ENCODE measurements at places on chromosomes 6 and 20.

DNA sequence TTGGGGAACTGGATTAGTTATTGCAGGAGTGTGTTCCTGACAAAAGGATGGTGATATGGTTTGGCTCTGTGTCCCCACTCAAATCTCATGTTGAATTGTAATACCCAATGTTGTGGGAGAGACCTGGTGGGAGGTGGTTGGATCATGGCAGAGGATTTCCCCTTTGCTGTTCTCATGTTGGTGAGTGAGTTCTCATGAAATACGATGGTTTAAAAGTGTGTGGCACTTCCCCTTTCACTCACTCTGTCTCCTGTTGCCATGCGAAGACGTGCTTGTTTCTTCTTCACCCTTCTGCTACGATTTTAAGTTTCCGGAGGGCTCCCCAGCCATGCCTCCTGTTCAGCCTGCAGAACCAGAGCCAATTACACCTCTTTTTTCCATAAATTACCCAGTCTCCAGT, 16.2 kb upstream of the TREM1 start:
- DNase-seq: no peak

DNA sequence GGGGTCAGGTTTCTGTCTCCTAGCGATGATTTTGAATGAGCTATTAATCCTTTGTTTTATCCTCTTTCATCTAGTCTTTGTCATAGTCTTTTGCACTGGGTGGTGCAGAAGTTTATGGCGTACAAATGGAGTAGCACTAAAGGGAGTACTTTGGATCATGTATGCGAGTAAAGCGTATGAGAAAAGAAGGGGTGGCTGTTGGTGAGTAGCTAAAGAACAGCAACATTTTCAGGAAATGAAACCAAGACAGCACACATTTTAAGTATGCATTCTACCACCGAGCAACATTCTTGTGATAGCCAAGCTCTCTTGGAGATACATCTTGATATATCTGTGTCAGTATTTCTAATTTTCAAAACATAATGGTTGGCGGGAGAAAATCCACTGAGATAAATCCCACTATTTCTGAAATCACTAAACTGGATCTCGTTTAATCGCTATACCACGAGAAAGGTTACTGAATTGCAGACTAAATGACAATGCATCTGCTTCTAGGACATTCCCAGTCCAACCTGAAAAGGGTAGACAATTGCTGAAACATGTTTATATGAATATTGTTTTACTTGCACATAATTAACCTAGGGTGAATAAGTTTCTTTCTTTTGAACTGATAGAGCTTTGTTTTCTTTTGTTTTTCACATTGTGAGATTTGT, 196.1 kb downstream of the TRIM27 start:
- no peak for DNase-seq

DNA sequence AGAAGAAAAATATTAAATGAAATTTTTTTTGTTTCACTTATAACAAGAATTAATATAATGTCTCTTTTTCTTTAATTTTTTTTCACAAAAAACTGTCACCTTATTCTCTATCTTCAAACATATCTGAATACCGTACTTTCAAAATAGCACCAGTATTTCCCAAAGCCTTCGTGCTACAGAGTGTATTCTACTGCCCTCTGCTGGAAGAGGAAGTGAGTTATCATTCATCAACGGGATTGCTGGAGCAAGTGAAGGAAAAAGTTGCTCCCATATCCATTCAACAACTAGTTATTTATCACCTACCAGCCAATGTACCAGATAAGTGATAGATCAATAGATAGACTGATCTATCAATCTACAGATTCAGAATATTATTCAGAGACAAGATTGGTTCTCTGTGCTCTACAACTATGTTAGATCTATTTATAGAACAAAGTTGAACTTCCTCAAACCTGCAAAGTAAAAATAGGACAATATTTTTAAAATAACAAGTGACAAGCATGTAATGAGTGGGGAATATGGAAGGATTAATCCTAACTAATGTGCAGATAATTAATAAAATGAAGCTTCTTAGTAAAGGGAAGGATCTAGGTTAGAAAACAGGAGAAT, 26.7 kb upstream of the TFAP2B start:
- DNase-seq: peak; percentile 59

- DNase-seq: no peak
Measured at GRCh38 chr6:13216236-13217014, 111.9 kb downstream of the TBC1D7 start.

- DNase-seq: peak; percentile 76
Measured at GRCh38 chr20:62588458-62589149, 53.7 kb upstream of the SLCO4A1 start.

GRCh38 chr20:13174402-13174801, 46.7 kb upstream of the ISM1 start:
- no peak for DNase-seq

DNA sequence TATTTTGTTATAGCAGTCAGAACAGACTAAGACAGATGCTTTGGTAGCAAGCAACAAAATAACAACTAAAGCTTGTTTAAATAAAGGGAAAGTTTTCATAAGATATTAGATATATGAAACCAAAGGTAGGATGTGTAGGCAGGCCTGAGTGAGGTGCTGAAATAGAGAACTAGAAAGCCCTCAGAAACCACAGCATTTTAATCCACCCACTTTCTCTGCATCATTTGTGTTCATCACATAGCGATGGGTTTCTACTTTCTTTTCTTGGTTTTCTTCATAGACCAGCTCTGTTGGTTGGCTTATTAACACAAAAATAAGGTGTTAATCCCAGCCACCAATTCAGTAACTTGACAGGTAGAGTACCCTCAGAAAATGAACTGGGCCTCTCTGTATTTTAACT, 58.6 kb downstream of the RPS12 start:
- DNase-seq: no peak

DNA sequence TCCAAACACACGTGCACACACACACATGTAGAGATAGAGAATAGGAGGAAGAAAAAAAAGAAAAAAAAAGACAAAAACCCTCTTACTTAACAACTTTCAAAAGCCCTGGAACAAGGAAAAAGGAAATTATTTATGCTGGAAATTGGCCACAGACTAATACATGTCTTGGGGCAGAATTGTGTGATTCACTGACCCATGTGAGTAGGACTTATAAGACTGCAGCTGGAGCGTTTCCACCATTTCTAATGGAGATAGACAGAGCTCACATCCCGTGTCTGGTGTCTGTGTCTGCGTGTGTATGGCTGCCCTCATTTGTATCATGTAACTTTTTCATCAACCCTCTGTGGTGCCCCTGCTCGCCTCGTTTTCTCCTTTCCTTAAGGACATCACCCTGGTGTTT, 99.8 kb upstream of the PDE10A start:
- DNase-seq: no peak

- no peak for DNase-seq
Measured at GRCh38 chr6:20812776-20813175, 278.5 kb downstream of the CDKAL1 start.

DNA sequence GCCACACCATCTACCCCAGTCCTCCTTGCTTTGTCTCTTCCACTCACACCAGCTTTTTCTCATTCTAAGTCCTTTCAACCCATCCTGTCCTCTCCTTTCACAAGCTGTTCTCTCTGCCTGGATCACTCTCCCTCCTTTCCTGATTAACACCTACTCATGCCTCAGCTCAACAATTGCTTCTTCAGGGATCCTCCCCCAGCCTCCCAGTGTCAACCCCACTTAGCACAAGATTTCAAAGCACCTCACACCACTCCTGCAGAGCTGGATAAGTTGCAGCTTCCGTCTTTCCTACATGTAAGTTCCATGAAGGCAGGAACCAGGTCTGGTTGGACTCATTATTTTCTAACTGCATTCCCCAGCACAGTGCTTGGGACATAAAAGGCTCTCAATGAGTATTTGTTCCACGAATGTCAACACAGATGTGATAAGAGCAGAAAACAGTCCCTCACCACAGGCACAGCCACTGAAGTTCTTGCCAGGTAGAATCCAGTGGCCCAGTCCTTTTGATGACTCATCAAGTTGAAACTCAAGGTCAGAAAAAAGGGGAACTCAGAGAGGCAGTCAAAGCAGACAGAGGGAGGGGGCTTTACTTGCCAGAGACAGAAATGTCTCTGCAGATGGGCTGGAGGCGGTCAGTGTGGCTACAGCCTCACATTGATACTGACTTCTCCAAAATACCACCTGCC, 193.4 kb upstream of the PRDM1 start:
- DNase-seq: no peak

GRCh38 chr6:119720160-119720559, 370.6 kb upstream of the MAN1A1 start:
- DNase-seq: no peak

DNA sequence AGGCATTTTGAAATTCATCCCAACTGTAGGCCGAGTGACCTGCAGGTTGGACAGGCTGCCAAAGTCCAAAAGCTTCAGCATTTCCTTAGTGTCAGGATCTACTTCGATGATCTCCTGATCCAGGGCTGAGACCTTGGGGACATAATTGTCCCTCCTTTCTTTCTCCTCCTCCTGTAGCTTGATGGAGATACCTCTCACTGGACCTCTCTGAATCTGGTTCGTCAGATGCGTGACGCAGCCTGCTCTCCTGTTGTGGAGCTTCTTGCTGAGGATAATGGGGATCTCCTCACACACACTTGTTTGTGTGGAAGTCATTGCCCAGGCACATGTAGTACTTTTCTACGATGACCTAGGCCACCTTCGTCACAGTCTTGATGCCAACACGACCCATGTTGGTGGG, 1.5 kb upstream of the MAS1L start:
- DNase-seq: no peak

GRCh38 chr6:30591008-30591407, 19.8 kb downstream of the ABCF1 start:
- no peak for DNase-seq

GRCh38 chr6:95593025-95593424, 15.7 kb downstream of the MANEA start:
- peak; percentile 39 for DNase-seq

- DNase-seq: no peak
Measured at GRCh38 chr6:150589852-150590251, 9.8 kb upstream of the PLEKHG1 start.

GRCh38 chr20:50710492-50711063, 19.2 kb upstream of the RIPOR3 start:
- DNase-seq: no peak

DNA sequence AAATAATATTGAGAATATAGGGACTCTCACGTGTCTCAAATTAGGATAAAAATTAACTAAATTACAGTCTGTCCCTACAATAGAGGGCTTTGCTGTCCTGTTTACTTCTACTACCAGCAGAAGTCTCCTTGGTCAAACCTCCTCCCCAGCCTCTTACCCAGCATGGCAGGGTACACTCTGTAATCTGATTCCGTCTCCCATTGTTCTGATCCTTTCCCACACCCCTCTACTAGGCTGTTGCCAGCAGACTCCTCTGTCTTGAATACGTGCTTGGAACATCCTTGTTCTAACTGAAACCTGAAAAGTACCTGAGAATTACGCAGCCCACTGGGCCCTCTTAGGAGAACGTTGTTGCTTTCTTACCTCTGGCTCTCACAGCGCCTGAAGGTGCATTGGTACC, 112.2 kb upstream of the PREP start:
- no peak for DNase-seq

DNA sequence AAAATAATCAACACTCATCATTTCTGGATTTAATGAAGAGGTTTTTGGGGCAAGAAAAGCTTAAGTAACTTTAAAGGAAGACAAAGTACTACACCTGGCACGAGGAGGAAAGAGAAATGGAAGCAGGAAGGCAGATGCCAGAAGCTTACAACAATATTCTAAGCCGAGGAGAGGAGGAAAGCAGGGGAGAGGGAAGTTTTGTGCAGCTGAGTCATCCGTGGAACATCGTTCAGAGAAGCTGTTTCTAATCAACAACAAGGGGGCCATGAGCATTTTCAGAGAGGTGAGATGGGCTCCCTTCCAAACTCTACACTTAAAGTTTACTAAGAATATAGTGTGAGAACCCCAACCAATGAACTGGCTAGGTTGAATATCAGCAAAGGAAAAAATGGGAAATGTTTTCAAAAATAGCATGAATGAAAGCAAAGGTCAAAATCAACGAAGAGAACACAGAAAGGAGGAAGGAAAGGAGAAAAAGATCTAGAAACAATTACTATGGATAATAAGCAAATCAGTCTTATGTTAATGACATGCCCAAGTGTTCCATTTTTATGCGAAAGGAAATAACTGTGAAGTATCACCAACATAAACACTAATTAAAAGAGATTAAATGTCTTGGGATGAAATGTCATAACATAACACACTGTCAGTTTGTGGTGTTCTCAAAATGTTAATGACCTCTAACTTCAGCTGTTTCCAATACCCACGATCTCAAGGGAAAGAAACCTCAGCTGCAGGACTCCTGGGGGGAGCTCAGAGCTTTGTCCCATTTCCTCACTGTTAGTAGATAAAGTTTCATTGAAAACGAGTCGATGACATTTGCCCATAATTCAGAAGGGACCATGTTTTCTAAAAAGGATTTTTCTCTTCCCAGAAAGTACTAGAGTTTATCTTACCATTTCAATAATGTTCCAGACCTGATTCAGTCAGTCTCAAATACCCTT, 203.4 kb upstream of the STXBP5 start:
- peak; percentile 52 for DNase-seq

DNA sequence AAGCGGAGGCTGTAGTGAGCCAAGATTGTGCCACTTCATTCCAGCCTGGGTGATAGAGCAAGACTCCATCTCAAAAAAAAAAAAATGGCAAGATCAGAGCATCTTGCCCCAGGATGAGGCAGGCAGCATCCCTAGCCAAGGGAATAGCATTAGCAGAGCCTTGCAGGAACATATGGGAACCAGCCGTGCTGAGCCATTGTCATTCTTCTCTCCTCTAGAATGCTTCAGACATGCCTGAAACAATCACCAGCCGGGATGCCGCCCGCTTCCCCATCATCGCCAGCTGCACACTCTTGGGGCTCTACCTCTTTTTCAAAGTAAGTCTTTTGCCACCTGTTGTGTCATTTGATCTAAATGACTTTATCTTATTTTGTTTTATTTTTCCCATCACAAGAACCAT, 13.0 kb downstream of the HM13 start:
- no peak for DNase-seq

DNA sequence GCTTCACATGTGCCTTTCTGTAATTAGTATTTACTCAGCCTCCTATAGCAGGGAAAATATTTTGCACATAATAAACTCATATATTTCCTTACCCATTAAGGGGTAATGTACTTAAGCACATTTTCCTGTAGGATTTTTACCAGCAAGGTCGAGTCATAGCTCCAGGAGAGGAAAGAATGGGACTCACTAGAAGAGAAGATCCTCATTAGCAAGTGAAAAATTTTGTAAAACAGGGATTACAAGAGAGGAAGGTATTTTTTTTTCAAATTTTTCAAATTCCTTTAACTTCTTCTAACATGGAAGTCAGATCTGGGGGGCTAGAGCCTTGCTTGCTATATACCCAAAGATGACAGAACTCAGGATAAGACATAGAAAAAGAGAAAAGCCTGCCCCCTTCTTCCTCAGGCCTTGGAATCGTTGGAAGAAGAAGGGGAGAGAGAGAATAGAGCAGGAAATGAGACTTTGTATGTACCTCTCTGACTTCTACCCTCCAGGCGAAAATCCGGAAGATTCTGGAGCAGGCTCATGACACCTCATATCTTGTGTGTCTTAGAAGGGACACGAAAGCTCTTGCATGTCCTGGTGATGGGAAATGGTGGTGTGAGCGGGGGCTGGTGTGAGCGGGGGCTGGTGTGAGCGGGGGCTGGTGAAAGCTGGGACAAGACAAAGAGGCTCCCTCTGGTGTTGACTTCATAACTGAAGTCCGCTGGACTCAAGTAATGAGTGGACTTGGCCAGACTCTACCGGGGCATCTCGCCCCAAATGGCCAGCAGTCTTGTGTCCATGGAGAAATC, 256.9 kb upstream of the PLCB4 start:
- no peak for DNase-seq

GRCh38 chr6:17583811-17584210, 16.3 kb upstream of the FAM8A1 start:
- peak; percentile 16 for DNase-seq
